Colonic mucosa (tissue), 4 donors: ENCODE measurements at places on chromosomes 6 and 20. TPM values are rescaled to one million over a fixed set of nuclear protein-coding genes. Genes with fewer than 3 reads are reported as not detected.

ZFP57 gene
- total RNA-seq, result not detected

ID4 gene
- 5.3 TPM for total RNA-seq

ARFGEF3 gene
- total RNA-seq, result 22.2 TPM

RIPPLY2 gene
- total RNA-seq, result not detected

DEFB114 gene
- total RNA-seq, result not detected

PAK5 gene
- 0.07 TPM for total RNA-seq

SAMD5 gene
- total RNA-seq, result 13.8 TPM

MUC22 gene
- not detected for total RNA-seq

DNA sequence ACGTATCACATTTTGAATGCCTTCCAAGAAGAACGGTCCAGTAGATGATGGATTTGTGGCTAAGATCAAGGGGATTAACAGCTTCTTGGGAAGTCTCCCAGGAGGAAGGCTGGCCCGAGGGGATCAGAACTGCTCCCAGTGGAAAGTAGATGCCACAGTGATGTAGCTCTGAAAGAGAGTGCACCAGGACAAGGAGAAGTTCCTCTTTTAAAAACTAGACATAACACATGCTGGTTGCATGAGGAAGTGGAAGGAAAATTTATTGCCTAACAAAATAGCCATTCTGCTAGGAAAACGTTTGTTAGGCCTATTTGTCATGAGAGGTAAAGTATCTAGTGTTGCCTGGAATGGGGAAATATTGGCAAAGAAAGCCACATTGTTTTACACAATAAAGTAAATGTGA lies 87.8 kb downstream of the CDH26 start:
- DNase-seq, result no peak

DNA sequence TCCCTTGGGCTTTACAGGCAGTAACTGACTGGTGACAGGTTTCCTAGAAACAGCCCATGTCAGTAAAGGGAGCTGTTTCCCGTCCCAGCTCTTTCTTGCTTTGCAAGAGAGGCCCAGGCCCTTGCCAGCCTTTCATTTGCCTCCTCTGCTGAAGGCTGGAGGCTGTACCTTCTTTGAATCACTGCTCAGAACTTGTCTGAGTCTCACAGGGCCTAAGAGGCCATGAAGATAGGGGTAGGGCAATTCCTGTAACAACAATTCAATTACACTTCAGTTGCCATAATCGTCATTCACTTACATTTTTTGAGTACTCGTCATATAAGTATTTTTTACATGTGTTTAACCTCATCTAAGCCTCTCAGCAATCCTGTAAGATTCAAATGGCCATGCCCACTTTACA lies 25.9 kb upstream of the MAFB start:
- no peak for DNase-seq

DNA sequence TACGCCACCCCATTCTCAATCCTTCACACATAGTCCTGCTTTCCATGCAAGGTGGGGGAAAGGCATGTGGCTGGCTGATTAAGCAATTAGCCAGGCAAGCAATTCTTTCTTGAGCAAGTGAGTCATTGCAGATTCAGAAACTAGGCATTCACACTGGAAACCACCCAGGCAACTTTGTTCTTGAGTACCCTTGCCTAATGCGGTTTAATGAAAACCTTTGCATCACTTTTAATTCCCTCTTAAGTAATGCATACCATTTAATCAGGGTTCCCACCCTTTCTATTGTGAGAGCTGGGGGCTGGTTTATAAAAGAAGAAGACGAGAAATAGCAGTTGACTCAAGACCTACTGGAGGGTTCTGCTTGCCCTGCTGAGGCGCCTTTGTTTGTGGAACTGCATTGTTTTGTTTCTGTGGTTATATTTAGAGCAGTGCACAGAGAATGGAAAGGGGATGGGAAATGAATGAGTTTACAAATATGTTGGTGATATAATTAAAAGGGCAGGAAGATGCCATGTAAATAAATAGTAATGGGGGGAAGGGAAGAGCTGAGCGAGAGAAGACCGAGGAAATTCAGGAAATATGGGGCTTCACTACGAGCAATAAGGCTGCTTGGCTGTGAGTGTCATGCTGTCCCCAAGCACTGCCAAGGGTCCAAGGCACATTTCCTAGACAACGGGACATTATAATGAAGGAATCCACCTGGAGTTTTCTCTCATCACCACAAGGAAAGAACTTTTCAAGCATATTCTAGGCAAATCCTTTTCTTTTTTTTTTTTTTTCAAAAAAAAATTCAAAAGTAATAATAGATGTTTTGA lies 48.8 kb upstream of the TSHZ2 start:
- no peak for DNase-seq

GRCh38 chr20:52416953-52417352 lies 225.4 kb upstream of the ZFP64 start:
- no peak for DNase-seq

DNA sequence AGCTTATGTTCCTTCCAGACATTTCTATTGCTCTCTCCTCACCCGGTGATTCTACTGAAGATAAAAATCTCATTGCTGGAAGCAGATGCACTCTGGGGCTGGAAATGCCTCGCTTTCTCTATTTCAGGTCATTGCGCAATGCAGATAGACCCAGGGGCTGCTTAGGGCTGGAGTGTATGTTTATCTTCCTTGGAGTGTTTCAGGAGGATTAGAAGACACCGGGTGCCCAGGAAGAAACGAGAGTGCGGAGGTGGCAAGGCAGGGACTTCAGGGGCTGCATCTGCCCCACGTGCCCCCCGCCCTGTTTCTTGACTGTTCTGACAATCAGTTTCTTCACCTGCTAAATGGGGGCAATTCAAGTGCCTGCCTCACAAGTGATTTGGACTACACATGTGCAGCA lies 45.6 kb upstream of the IYD start:
- DNase-seq, result no peak

DNA sequence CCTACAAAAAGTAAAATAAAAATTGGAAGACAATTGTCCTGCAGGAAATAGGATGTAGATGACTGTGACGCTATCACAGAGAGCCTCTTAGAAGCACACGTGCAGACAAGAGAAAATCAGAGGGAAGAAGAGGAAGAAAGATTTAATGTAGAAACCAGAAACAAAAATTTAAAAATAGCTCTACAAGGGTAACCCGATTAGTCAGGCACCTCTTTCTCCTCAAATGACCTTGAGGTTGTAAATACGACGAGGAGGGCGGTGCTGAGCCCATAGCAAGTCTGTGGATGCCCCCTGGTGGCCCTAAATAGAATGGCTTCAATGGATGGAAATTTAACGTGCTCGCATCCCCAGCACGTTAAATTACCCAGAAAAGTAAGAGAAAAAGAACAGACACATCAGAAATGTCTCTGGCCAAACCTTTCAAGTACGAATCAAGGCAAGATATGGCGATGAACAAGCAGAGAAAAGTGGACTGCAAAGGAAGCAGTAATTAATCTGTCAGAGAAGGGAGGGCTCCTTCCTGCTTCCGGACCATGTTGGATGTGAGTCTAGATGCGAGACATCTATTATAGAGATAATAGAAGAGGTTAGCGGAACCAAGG lies 4.2 kb upstream of the PRPH2 start:
- peak; percentile 81 for DNase-seq

GRCh38 chr6:70168681-70169377 lies 134.1 kb downstream of the COL9A1 start:
- DNase-seq, result no peak

GRCh38 chr6:161622779-161623178 lies 348.9 kb upstream of the AGPAT4 start:
- no peak for DNase-seq

DNA sequence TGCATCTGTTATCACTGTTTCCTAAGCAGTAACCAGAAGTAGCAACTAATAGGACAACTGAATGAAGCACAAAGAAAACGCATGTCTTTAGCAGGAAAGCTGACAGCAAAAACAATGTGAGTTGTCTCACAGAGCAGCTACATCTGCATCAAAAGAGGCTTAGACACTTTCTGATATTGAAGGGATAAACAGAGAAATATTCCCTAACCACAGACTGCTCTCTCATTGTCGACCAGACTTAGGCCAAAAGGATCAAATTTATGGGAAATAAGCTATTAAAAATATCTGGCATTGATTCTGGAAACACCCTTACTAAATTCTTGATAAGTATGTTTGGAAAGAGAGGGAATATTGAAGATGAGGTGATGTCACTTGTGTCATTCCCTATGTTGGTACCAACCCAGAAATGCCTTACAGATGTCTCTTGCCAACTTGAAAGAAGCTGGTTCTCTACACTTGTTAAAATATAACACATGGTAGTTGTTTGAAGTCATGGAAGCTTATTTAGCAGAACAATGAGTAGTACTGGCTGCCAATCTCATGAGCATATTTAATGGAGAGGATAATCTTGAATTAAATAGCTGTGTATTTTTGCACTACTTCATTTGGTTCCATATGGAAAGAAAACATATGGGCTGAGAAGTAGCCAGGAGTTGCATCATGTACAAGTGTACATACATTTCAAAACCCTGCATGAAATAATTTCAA lies 929.3 kb upstream of the MAN1A1 start:
- no peak for DNase-seq

- DNase-seq, result peak; percentile 56
Measured at GRCh38 chr6:70394518-70395300, 18.6 kb upstream of the FAM135A start.

DNA sequence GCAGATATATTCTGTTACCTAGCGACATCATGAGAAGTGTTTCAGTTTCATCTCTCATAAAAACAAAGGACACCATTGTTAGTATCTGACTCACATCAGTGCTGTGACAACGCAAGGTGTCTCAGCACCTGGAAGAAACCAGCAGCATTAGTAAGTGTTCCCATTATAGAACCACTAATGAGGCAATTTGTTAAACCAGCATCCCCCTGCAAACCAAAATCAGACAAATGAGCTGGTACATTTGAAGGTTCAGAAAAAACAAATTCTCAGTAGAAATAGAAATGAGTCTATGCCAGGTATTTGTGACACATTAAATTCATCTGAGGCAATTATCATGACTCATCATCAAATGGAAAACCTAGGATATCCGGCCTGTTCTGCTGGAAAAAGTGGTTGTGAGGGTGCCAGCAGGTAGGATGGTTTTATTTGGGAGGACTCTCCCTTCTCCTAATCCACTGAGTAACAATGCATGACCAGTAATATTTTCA lies 151.7 kb downstream of the TMEM200A start:
- no peak for DNase-seq

- DNase-seq, result no peak
Measured at GRCh38 chr6:35794536-35795452, 2.3 kb downstream of the CLPS start.

DNA sequence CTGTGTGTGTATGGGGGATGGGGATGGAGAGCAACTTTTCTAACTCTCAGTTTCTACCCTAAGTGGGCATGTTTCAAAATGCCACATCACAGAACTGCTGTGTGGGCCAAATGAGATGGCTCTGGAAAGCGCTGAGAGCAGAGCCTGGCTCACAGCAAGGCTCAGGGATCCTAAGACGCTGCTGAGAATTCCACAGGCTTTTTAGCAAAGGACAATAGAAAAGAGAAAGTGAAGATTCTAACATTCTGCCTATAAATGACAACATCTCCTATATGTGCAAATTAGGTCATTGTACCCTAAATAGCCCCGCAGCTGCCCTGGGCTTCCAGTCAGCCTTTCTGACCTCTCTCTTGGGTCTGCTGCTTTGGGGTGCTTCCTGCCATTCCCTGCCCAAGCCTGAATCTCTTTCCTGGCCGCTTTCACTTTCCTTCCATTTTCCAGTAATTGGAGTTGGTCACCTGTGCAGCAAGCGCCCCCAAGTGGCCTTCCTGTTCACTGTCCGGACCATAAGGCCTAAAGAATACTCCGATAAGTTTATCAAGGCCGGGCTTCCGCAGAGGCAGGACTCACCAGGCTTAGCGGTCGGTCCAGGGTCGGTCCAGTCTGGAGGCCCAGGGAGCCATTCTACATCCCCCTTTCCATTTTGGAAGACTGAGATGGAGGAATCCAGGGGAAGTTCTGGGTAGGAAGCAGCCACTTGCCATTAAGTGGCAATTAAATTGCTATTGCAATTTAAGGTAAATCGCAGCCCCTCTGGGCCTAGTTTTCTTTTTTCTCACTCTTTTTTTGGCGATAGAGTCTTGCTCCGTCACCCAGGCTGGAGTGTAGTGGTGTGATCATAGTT lies 6.7 kb upstream of the DDR1 start:
- peak; percentile 94 for DNase-seq

- no peak for DNase-seq
Measured at GRCh38 chr20:18176318-18176785, 38.7 kb downstream of the KAT14 start.

GRCh38 chr6:108594640-108595039 lies 33.9 kb downstream of the FOXO3 start:
- DNase-seq, result peak; percentile 52

- peak; percentile 82 for DNase-seq
Measured at GRCh38 chr20:50588034-50588736, 78.0 kb downstream of the PTPN1 start.

- no peak for DNase-seq
Measured at GRCh38 chr20:45452238-45452637, 17.3 kb upstream of the WFDC2 start.
